Activated CD4-positive, alpha-beta T cell treated with anti-CD3 and anti-CD28 coated beads, Interleukin-2, amount 50 U/mL, for 1 hour (primary cell): ENCODE measurements at places on chromosomes 16 and 17.

GRCh38 chr17:11366272-11366850, 125.3 kb downstream of the SHISA6 start:
- DNase-seq, result no peak

DNA sequence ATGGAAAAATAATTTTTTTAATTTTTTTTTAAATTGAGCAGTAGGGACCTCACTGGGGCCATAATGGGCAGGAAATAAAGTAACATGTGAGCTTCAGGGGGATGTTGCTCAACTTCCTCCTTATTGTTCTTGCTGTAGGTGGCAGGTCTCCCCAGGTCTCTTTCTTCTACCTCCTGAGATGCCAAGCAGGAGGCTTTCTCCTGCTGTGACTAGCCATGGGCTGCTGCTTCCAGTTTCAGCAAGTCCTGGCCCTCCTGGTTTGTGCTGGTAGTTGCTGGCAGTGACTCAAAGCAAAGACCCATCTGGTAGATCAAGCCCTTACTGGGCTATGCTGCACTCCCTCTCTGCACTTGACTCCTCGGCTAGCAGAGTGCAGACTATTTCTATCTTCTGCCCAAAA, 2.3 kb downstream of the DPEP2NB start:
- no peak for DNase-seq

GRCh38 chr17:40615068-40615840, 32.4 kb downstream of the SMARCE1 start:
- peak; percentile 48 for DNase-seq

- no peak for DNase-seq
Measured at GRCh38 chr16:87117936-87118335, 199.3 kb downstream of the C16orf95 start.

- no peak for DNase-seq
Measured at GRCh38 chr16:85045077-85045476, 17.5 kb downstream of the KIAA0513 start.

- no peak for DNase-seq
Measured at GRCh38 chr16:70704586-70704985, 18.7 kb upstream of the MTSS2 start.

GRCh38 chr16:80971819-80972218, 34.9 kb downstream of the CMC2 start:
- no peak for DNase-seq

DNA sequence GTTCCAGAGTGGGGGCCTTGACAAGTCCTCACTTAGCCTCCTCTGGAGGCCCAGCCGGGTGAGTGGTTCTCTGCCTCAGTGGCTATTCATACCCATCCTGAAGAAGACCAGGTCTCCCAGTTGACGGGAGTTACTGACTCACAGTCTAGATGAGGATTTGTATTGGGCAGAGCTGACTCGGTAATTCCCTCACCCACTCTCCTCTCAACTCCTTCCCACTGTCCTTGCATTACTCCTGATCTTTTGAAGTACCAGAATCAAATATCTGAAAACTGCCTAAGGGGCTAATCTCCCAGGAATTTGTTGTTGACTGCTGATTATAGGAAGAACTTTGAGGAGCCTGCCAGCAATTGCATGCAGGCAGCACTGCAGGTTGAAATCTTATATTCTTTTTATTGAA, 14.2 kb downstream of the SAP30BP start:
- DNase-seq, result no peak

GRCh38 chr17:56142325-56142724, 10.9 kb upstream of the ANKFN1 start:
- no peak for DNase-seq

DNA sequence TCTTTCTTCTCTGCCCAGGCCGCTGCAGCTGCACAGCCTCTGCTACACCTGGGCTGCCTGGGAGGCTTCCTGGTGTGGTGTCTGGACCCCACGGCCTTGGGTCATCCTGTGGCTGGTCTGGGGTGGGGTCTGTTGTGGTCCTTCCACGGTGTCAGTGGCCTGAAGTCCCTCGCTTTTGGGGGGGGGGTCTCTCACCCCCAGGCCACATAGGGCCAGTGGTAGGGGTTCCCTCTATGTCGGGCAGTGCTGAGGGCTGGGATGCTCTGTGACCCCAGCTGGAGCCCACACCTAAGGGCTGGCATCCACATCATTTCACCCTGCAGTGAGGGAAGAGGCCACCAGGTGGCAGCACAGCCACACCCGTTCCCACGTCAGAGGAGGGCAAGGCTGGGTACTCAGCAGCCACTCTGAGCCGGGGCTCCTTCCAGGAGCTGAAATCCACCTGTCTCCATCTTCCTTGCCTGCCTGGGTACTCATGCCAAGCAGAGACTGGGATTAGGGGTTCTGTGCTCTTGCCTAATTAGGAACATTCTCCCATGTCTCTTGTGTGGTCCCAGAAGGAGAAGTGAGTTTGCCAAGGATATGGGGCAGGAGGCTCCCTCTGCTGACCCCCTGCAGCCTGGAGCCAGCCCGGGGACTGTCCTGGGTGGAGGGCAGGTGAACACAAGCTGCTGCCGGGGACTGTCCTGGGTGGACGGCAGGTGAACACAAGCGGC, 13.0 kb downstream of the ENGASE start:
- peak; percentile 77 for DNase-seq

DNA sequence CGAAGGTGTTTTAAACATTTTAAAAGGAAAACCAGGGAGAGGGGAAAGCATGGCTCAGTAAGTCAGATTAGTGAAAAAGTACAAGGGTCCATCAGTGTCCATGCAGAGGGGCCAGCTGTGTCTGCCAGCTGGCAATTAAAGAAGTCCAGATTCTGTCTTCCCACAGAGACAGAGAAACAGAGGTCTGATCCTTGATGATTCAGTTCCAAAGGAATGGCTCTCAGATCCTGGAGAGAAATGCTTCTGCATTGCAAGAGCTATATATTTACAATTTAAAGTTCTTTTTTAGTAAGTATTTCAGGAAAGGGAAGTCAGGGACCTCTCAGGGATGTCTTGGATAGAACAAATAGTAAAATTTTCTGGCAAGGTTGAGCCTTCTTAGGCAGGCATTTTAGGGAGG, 56.2 kb downstream of the HSD17B2 start:
- DNase-seq, result no peak

GRCh38 chr16:11097094-11097786, 152.9 kb downstream of the CLEC16A start:
- DNase-seq, result no peak

DNA sequence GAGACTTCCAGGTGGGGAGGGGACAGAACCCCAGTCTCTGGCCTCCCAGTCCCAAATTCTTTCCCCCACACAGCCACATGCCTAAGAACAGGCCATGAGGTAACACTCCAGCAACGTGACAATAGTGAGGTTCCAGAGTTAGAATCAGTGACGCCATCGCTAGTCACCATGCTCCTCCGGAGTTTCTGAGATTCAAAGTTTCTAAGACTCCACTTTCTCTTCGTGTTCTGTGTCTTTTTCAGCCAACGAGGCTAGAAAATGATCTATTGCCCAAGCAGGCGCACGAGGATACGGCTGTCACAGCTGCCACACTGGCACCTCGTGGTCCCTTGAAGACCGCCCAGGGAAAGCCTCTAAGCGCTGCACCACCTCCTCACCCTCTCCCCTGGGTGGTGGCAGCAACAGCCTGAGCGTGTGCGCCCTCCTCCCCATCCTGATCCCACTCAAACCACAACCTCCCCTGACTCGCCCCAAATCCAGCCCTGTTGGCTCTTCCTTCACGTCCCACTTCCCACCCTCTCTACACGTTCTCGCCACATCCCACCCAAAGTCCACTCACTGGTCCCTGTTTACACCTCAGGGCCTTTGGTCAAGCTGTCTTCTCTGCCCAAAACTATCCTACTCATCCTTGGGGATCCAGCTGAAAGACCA, 1.0 kb downstream of the MCRIP1 start:
- peak; percentile 40 for DNase-seq

DNA sequence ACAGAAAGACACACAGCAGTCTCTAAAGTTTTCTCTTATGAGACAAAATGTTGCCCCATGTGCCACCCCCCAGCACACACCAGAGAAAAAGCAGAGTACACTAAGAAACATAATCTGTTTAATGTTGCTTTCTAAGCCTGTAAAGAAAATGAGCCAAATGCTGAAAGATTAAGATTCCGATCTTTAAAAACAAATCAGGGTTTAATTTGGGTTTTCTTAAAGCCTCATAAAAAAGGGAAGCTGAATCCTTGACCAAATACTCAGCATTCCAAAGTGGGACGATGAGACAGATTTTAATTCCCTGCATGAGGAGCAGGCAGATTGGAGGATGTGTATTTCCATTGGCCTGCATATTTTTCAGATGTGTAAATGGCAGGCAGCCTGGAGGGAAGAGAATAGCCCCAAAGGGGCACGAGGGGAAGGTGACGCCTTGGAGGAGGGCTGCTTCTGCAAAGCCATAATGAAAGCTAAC, 118.4 kb downstream of the COPRS start:
- DNase-seq, result no peak

DNA sequence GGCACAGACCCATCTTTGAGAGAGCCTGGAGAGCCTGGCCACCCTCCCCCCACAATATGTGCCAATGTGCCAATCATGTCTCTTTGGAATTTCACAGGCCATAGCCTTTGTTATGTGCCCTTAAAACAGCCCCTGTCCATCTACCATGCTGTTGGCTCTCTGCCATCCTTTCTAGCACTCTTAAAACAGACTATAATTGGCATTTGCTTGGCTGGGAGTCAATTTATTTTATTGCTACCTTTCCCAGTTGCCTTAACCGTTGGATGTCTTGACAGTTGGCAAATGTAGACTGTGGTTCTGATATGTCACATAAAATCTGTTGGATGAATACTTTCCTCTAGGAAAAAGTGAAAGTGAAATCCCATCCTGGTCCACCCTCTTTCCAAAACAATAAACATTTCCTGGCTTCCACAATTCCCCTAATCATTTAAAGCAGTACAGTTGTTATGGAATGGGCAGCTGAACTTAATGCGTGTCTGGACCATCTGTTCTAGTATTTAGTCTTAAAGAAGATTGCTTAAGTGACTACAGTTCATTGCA, 394.0 kb downstream of the KCNJ2 start:
- no peak for DNase-seq

GRCh38 chr17:55524440-55525220, 13.4 kb upstream of the SMIM36 start:
- no peak for DNase-seq

GRCh38 chr17:33750943-33751701, 458.0 kb upstream of the ASIC2 start:
- DNase-seq, result peak; percentile 60

- no peak for DNase-seq
Measured at GRCh38 chr16:87126403-87127025, 190.7 kb downstream of the C16orf95 start.

DNA sequence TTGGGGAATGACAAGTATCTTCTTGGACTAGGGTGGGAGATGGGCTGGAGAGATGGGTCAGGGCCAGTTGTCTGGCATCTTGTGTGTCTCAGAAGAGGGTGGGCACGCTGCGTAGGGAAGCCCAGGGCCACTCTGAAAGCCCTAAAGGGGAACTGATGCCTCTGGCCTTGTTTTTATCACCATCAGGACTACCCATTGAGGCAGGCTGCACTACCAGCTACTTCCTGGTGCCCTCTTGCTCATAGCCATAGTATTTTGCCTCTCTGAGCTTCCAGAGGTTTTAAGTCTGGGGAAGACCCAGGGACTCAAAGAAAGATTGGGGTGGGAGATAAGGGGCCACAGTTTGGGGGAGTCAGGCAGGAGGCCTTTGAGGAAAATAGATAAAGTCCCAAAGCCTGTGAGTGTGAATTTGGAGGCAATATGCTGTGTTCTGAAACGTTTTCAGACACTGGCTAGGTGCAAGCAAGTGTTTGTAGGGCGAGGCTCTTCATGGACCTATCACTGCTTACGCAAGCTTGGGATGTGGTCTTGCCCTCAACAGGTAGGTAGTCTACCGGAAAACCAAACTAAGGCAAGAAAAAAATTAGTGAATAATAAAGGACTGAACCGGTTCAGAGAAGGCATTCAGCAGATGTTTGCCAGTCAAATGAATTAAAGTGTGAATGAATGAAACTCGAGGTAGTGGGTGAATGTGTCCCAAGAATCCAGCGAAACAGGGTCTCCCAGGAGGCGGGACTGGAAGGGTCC, 688 bp upstream of the ITGB3 start:
- DNase-seq, result no peak

DNA sequence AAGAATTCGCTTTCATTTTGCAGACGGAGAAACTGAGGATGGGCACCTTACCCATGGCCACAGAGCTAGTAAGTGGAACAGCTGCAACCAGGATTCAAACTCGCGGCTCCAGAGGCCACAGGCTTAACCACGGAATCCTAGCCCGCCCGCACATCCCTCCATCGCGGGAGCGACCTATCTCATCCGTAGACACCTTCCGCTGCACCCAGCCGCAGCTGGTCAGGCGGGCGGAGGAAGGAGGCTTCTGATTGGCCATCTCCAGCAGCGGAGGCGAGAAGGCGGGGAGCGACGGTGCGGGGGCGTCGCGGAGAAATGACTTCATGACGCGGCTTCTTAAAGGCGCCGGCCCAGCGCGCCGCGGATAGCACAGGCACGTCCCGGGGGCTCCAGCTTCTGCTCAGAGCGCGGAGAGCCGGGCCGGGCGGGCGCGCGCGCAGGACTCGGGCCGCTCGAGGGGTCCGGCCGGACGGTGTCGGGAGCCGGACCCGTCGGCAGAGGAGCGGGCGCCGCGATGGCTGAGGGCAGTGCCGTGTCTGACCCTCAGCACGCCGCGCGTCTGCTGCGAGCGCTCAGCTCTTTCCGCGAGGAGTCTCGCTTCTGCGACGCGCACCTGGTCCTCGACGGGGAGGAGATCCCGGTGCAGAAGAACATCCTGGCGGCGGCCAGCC, at the start of gene GAN:
Gene GAN, plus strand, starts transcription at position 360 of the 668 bp plus-strand sequence. Its CDS starts 152 bp downstream, at position 512.
- peak; percentile 92 for DNase-seq

GRCh38 chr16:20216591-20217217, 110.6 kb downstream of the GP2 start:
- DNase-seq, result no peak
